ENCODE measurements at places on chromosomes 7 and 10. TPM values are rescaled to one million over a fixed set of nuclear protein-coding genes. Genes with fewer than 3 reads are reported as not detected.

Gene HOXA3
- total RNA-seq, result not detected

Gene PAX2
- total RNA-seq, result not detected

Gene RBM48
- total RNA-seq, result 12.5 TPM

Gene EFCAB10
- 1.3 TPM for total RNA-seq

Gene RADIL
- 4.7 TPM for total RNA-seq

Gene CDNF
- total RNA-seq, result 1.3 TPM

DNA sequence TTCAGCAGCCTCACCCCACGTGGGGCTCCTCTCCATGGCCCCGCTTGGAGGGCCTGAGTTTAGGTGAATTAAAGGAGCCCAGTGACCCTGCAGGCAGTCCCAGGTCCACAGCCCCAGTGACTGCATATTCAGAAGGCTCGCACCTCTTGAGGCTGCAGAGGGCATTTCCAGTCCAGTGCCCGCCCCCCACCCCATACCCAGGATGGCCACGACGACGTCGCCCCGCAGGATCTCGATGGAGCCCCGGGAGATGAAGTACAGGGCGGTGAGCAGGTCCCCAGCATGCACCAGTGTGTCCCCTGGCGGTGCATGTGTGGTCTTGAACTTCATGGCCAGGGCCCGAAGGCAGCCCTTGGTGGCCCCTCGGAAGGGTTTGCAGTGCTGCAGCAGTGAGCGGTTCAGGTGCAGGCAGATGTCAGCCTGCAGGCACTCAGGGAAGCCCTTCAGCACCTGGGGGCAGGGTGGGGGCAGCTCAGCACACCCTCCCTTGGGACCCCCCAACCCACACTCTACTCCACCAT is 28.1 kb downstream of the KCNH2 start:
- no peaks in the 10 kb centered on the region for H3K36me3 ChIP-seq
- peak; percentile 31 for DNase-seq
- no peak overlapping the region for H3K27ac ChIP-seq
- H3K27me3 ChIP-seq, result no peaks in the 10 kb centered on the region
- H3K4me1 ChIP-seq, result no peaks in the 10 kb centered on the region
- H3K4me3 ChIP-seq, result no peak overlapping the region

DNA sequence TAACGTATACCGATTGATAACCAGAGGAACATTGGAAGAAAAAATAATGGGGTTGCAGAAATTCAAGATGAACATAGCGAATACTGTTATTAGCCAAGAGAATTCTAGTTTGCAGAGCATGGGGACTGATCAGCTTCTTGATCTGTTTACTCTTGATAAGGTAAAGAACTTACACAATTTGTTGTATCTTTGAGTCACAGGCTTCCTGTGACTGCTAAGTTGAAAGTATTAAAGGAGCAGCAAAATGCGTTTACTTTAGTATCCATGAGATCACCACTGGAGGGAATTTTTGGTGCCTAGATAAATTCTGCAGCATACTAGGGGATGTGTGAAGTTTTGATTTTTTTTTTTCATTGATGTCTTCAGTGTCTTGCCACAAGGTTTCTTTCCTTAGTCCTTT is 103.6 kb downstream of the BTAF1 start:
- no peak overlapping the region for H3K4me3 ChIP-seq
- H3K36me3 ChIP-seq, result peaks cover 19% of the 10 kb centered on the region
- no peaks in the 10 kb centered on the region for H3K27me3 ChIP-seq
- no peaks in the 10 kb centered on the region for H3K4me1 ChIP-seq
- no peak for DNase-seq
- H3K27ac ChIP-seq, result no peak overlapping the region

DNA sequence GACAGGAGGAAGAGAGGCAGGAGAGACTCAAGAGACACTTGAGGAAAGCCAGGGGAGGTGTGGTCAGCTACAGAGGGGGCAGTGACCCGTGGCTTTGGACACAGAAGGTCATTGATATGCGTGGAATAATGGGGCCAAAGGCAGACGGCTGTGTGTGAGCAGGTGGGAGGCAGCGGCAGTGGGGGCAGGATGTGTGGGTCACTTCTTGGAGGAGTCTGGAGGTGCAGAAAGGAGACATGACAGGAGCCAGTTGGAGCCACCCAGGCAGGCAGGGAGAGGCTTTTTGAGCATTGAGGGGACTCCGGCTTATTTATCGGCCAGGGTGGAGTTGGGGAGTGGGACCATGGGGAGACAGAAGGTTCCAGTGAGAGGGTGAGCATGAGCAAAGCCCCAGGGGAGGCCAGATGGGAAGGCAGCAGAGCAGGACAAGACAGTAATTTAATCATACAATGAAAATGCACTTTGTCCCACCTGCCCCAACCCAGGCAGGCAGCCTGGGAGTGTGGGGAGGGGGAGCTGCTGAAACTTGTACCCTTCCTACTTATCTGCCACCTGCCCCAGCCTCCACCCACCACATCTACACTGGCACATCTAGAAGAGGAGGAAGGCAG is 5.0 kb downstream of the LDB3 start:
- H3K27me3 ChIP-seq, result no peaks in the 10 kb centered on the region
- H3K4me3 ChIP-seq, result no peak overlapping the region
- no peaks in the 10 kb centered on the region for H3K36me3 ChIP-seq
- no peak overlapping the region for H3K27ac ChIP-seq
- no peak for DNase-seq
- H3K4me1 ChIP-seq, result no peaks in the 10 kb centered on the region

- DNase-seq, result no peak
- H3K4me1 ChIP-seq, result no peaks in the 10 kb centered on the region
- H3K36me3 ChIP-seq, result 0 out of 3 replicates have a peak, but pooled peaks cover 4% of the 10 kb centered on the region
- H3K27me3 ChIP-seq, result no peaks in the 10 kb centered on the region
Observed at GRCh38 chr7:53657586-53657985, 622.2 kb downstream of the POM121L12 start.

DNA sequence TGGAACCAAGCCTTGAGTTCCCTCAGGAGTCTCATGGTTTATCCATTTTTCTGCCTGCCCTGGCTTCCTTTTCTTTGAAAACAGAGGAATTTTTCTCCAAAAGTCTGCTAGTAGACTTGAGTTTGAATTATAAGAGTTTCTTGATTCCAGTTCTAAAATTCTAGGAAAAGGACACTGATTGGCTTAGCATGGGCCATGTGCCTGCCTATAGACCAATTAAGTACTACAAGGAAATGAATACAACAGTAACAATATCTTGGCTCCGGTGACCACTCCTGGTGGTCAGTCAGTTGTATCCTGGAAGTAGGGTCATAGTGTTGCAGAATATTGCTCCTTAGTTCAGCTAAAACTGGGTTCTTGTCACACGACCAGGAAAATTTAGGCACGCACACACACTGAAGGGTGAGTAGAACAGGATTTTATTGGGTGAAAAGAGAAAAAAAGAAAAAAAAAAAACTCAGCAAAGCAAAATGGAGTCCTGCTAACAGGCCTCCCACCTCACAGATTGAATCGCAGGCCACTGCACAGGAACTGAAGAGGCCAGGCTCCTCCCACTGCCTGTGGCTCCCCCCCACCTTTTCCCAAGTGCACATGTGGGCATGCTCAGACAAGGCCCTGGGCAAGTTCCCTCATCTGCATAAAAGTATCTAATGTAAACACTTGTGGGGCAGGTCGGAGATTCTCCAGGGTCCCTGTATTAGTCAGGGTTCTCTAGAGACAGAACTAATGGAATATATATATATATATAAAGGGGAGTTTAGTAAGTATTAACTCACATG is 155.1 kb downstream of the LYZL1 start:
- no peaks in the 10 kb centered on the region for H3K27me3 ChIP-seq
- no peak overlapping the region for H3K27ac ChIP-seq
- H3K36me3 ChIP-seq, result peaks cover 2% of the 10 kb centered on the region
- peak; percentile 45 for DNase-seq
- H3K4me3 ChIP-seq, result no peak overlapping the region

DNA sequence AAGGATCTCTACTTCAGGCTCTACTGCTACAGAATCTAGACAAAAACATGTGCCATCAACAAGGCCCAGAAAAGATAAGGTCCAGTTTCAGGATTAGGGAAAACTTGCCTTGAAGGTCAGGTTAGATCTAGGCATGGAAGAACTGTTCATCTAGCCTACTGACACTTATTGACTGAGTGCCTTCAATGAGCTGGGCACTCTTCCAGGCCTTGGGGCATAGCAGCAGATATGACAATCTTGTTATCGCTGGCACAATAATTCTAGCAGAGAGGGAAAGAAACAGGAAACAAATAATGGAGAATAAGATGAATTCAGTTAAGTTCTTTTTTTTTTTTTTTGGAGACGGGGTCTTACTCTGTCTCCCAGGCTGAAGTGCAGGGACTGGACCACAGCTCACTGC is 71.6 kb downstream of the ADCYAP1R1 start:
- no peak overlapping the region for H3K4me3 ChIP-seq
- DNase-seq, result no peak
- H3K4me1 ChIP-seq, result no peaks in the 10 kb centered on the region
- no peaks in the 10 kb centered on the region for H3K36me3 ChIP-seq
- no peaks in the 10 kb centered on the region for H3K27me3 ChIP-seq

- H3K4me3 ChIP-seq, result no peak overlapping the region
- 0 out of 2 replicates have a peak, but pooled peaks cover 5% of the 10 kb centered on the region for H3K36me3 ChIP-seq
- peaks cover 2% of the 10 kb centered on the region for H3K4me1 ChIP-seq
- H3K27me3 ChIP-seq, result no peaks in the 10 kb centered on the region
Observed at GRCh38 chr7:137944168-137944567, 57.7 kb downstream of the CREB3L2 start.
